Nucleus accumbens (tissue), 56 donors: ENCODE measurements at places on chromosomes 2 and 18.

DNA sequence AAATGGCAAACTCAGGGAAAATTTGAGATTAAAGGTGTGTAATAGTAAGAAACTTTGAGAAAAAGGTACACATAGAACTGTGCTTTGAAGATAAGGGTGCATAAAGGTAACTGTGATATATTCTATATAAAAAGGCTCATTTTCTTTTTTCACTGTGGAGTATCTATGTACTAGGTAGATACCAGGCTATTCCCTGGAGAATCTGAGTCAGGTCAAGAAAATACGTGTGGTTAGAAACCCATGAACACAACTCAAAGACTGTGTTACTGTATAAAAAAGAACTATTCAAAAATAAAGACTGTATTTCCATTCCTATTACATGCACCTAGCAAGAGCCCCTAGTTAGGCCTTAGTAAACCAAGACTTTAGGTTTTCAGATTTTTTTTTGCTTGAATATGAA is 100.1 kb upstream of the GRB14 start:
- DNase-seq: no peak

DNA sequence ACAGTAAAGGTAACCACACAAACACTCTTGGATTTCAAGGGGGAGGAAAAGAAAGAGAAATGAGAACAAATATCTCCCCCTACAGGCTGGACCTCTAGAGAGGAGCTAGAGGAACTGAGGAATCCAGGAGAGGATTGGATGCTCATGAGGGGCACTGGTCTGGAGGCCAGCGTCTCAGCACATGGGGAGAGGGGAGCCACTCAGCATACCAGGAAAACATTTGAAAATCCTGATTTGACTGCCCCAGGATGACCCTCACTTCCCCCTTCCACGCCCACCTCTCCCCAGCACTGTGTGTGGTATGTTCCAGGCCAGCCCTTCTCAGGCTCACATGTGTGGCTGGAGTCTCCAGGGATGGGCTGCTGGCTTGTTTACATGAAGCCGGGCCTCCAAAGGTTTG is 396.8 kb upstream of the ID2 start:
- DNase-seq: no peak

DNA sequence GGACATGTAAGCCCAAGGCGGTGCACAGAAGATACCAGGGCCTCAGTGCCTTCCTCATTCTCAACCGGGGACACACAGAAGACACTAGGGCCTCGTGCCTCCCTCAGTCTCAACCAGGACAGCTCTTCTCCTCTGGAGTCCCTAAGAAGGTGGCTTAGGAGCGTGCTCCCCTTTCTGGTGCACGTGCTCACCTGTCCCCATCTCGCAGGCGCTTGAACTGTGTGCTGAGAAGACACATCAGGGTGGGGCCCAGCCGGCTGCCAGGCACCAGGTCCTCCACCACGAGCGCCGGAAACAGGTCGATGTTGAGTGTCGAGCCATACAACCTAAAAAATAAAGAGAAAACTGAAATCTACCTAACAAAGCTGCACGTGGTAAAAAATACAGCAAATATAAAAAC is 99.9 kb downstream of the PXDN start:
- DNase-seq: no peak

GRCh38 chr2:8796315-8796848 is 41.0 kb downstream of the KIDINS220 start:
- no peak for DNase-seq

GRCh38 chr2:66794070-66794469 is 359.1 kb downstream of the MEIS1 start:
- no peak for DNase-seq

DNA sequence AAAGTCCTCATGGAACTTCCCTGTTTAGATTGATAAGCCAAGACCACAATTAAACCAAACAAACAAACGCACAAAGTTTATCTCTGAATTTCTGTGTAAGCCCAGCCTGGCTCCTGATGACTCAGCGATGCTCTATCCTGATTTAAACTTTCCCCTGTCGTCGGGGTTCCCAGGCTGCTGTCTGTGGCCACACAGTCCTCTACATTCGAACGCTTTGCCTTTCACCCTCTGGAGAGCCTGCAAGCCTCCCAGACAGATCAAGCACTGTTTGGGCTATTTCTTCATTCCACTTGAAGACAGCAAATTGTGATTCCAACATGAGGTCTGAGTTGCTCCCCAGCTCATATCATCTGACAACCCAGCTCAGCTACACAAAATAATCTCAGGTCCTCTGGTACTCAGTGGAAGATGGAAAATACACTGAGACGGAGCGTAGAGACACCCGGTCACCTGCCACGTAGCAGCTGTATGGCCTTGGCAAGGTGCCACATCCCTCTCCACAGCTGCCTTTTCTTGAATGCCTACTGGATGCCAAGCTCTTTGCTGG is 51.2 kb downstream of the CYRIA start:
- peak; percentile 22 for DNase-seq

DNA sequence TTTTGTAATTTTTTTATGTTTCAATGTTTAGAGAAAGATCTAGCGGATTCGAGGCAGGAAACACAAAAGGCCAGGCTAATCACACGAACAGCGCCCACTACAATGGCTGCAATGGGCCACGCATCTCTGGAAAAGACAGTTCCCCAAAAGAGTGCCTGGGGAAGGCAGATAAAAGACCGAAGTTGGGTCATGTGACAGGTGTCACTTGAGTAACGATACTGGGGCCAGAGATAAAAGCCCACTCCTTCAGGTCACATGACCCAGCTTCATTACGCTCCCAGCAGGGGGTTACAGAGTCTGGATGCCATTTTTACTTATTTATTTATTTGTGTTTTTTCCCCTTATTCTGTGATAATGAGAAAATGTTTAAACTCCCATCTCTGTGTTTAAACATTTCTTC is 95.4 kb downstream of the CDK15 start:
- DNase-seq: no peak

GRCh38 chr2:109180786-109181185 is 51.8 kb downstream of the SH3RF3 start:
- DNase-seq: no peak

DNA sequence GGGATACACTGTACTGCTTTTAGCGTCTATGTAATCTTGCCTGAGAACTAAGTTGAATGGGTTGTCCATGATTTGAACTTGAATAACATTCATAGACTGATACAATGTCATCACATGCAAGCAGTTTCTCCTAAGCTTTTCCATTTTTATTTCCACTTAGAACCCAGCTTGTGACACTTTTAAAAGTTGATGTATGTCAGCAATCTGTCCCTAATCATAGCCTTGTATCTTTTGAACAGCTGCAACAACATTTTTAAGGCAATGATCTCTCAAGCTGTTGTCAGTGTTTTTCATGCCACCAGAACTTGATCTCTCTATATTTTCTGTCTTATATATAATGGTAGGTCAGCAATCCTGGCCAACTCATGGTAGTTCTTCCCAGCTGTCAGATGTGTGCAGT is 185.0 kb downstream of the DOK6 start:
- no peak for DNase-seq

- DNase-seq: no peak
Observed at GRCh38 chr2:29226808-29227207, 111.6 kb downstream of the CLIP4 start.

- no peak for DNase-seq
Observed at GRCh38 chr2:230939691-230940470, 14.8 kb upstream of the GPR55 start.

GRCh38 chr2:190579915-190580846 is 45.7 kb upstream of the NEMP2 start:
- DNase-seq: no peak

DNA sequence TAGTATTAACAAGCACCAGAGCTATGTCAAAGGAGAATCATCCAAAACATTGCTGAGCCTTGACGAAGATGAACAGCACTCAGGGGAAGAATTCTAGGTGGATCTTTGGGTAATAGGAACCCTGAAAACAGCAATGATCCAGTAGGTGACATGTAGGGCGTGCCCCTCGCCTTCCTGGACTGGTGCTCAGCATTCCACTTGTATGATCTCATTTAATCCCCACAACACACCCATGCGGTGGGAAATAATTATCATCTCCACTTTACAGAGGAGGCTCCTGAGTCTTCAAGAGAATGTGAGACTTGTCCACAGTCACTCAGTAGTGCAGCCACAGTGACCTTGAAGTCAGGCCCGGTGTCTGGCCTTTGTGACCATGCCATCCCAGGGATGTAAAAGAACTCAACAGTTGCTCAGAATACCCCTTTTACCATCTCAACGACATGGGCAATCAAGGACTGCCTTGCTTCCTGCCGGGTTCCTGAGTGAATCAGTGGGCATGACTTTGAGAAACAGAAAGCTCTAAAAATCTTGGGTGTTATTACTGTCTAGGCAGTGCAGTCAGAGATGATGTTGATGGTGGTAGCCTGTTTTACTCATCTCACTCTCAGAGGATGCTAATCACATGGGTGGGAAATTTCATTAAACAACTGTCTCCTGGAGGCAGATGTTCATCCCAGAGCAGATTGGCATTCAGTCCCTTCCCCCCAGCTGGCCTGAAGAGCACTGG is 161.6 kb downstream of the BCL11A start:
- DNase-seq: no peak

GRCh38 chr2:12819103-12819475 is 102.4 kb downstream of the TRIB2 start:
- DNase-seq: no peak

DNA sequence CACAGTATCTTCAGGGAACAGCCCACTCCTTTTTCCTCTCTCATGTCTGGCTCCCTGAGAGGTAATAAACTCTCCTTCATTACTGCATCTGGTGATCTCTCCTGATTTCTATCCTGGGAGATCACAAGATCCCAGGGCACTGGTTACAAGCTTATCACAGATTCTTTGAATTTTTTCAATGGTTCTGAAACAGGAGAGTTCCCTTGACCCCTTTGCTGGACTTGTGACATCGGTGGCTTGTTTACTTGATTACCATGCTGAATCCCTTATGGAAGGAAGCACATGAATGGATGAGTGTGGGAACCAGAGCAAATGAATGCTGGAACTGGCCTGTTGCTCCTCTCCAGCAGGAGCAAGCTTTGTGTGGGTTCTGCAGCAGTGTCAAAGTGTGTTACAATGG is 67.2 kb upstream of the HNMT start:
- no peak for DNase-seq
